H4 (cell line): ENCODE measurements at places on chromosomes 13 and 19.

GRCh38 chr13:99986741-99987140, 5.2 kb downstream of the ZIC2 start:
- DNase-seq, result no peak

- no peak for DNase-seq
Observed at GRCh38 chr13:40770609-40770933, 419 bp downstream of the MRPS31 start.

GRCh38 chr13:62932256-62932883, 1516.7 kb upstream of the PCDH20 start:
- no peak for DNase-seq

GRCh38 chr19:39963898-39964297, 7.1 kb upstream of the PSMC4 start:
- no peak for DNase-seq

DNA sequence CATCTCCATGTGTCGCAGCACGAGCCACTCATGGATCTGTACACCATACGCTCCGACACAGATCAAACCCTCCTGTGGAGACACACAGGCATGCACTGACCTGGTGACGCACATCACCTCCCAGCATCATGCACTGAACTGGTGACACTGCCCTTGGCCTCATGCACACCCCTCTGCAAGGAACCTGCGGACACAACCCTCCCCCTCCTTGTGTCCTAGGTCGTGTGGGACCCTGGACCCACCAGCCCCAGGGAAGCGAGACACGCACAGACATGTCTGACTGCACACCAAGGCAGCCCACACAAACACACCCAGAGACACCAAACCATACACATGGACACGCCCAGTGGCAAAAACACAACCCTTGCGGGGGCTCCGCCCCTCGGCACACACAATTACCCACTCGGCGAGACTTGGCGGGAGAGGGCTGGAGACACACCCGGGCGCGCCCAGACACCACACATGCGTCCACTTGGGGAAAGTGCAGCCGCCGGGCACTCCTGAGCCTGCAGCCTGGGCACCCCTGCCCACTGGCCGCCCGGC, 2.0 kb upstream of the KCNN4 start:
- no peak for DNase-seq

DNA sequence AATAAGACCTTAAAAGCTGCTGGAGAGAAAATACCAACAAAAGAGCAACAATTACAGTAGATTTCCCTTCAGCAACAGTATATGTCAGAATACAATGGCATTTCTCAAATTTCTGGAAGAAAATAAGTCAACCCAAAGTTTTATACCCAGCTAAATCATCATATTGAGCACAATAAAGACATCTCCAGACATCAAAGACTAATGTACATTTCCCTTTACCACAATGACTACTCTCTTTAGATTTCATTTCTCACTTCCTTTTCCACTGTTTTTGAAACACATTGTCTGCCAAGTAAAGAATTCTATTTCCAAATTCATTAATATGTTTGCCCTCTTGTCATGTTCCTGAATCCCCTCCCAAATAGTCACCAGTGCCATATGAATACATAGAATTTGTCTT, 111.4 kb downstream of the POU4F1 start:
- no peak for DNase-seq
